ENCODE measurements at places on chromosomes 3 and 15.

GRCh38 chr3:186307594-186308221 lies 54.3 kb downstream of the DGKG start:
- no peak for DNase-seq

DNA sequence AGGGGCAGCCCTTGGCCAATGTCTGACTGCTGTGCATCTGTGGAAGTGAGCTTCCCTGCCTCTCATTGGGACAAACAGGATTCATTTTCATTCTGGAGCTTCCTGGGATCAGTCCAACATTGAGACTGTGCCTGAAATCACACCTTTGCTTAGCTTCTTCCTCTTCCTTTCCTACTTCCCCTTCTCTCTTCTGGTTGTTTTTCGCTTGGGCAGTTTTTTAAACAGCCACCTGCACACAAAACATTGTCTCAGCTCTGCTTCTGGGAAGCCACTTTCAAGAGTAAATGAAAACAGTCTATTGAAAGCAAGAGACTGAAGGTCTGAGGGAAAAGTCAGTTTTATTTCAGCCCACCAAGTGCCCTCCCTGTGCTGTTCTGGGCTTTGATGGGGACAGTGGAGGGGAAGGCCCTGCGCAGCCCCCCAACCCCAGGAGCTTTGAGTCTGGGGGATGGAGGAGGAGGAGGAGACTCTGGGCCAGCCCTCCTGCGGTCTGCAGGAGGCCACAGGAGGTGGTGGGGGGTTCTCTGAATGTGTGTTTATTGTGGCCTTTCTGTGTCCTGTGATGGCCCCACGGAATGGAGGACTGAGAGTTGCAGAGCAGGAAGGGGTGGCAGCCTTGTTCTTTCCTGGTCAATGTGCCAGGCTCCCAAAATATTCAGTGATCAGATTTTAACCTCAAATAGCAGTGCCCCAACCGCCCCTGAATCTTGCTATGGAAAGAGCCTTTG lies 7.8 kb upstream of the ISLR2 start:
- DNase-seq = no peak

- DNase-seq = no peak
Measured at GRCh38 chr15:89978914-89979313, 22.2 kb upstream of the ZNF710 start.

GRCh38 chr3:188286087-188286513 lies 132.1 kb downstream of the LPP start:
- peak; percentile 90 for DNase-seq

GRCh38 chr3:52880474-52880873 lies 16.9 kb downstream of the STIMATE start:
- no peak for DNase-seq

- DNase-seq = peak; percentile 78
Measured at GRCh38 chr15:93036951-93037819, 51.8 kb downstream of the RGMA start.

DNA sequence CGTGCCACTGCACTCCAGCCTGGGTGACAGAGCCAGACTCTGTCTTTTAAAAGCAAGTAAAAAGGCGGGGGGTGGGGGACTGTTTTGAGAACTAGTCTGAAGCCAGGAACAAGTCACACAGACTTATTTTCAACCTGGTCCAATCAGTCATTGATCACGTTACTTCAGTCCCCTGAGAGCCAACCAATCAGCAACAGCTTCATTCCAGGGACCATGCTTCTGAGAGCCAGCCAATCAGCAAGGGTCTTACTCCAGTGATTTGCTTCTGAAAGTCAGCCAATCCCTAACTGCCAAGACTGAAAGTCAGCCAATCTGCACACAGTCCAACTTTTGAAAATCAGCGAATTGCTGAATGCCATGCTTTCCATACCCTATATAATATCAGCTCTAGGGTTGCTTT lies 48.6 kb upstream of the C15orf39 start:
- no peak for DNase-seq

DNA sequence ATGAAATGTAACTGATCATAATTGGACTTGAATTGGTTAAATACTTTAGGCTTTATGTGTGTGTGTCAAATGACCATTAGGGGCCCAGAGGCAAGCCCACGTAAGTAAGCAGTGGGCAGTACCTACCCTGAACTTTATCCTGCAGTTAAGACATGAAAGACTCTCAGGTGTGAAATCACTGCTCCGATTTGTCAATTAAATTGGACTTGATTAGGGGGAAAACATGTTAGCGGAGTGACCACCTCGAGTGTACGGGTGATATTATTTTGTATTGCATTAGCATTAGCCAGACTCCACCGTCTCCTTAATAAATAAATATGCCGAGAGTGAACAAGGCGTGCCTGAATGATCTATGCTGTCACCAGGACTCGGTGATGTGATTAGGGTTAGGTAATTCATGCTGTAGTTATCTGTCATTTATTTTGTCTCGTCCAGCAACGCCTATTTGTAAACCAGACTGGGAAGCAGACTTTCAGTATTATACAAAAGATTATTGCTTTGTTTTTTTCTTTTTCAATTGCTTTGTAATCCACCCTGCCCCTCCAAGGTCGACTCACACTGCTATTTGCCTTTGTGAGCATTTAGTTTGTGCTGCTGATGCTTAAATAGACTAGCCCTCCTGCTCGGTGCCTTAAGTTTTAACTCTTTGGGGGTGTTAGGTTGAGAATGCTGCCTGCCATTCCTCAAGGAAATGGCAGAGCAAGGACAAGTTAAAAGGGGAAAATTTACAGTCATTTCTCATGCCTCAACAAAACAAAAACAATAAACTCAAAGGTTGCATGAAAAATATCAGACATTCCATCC lies 1.8 kb downstream of the RBMS3 start:
- no peak for DNase-seq

GRCh38 chr3:58597770-58598310 lies 20.6 kb upstream of the FAM107A start:
- DNase-seq = no peak

GRCh38 chr15:77650265-77650664 lies 17.6 kb upstream of the LINGO1 start:
- no peak for DNase-seq

DNA sequence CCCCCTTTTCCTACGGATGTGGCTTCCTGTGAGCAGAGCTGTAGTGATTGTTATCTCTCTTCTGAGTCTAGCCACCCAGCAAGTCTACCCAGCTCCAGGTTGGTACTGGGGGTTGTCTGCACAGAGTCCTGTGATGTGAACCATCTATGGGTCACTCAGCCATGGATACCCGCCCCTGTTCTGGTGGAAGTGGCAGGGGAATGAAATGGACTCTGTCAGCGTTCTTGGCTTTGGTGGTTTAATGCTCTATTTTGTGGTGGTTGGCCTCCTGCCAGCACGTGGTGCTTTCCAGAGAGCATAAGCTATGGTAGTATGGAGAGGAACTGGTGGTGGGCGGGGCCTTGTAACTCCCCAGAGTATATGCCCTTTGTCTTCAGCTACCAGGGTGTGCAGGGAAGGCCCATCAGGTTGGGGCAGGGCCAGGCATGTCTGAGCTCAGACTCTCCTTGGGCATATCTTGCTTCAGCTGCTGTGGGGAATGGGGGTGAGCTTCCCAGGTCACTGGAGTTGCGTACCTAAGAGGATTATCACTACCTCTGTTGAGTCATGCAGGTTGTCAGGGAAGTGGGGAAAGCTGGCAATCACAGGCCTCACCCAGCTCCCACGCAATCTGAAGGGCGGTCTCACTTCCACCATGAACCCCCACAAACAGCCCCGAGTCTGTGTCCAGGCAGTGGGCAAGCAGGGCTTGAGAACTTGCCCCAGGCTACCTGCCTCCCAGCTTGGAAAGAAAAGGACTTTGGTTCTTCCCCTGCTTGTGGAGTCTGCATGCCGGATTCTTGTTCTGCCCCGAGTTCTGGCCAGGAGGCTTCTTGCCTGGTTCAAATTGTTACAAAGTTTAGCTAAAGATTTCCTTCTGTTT lies 9.0 kb upstream of the ADGRG7 start:
- DNase-seq = no peak

Data from coronary artery (tissue), 2 donors.